ENCODE measurements at places on chromosomes 11 and 22. TPM values are rescaled to one million over a fixed set of nuclear protein-coding genes. Genes with fewer than 3 reads are reported as not detected.

DNA sequence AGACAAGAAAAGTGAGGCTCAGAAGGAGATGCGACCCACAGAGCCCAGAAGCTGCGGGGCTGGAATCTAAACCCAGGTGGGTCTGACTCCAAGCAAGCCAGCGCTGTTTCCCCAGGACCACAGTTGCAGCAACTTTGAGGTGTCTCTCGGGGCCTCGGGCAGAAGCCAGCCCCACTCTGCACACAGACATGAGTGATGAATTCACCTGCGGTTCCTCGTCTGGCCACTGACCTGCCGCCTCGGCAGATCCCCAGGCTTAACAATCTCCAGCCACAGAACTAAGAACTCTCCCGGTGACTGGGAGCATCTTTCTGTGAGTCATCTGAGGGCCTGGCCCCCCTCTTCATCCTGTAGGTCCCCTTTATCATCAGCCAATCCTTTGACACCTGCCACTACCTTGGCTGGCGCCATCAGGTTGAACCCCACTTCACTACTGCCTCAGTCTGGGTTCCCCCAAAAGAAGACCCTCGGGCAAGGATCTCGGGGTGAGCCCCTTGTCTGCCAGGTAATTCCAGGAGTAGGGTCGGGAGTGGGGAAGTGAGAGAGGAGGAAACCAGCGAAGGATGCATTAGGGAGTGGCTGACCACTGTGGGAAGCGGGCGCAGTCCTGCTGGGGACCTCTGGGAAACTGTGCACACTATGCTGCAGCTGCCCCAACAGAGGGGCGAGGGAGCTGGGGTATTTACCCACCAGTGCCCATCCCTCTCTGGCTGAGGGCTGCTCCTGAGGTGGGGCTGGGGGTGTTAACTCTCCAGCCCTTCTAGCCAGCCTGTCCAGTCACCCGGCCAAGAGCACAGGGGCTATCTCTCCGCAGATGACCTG lies 33.0 kb upstream of the MN1 start:
- DNase-seq: no peak

DNA sequence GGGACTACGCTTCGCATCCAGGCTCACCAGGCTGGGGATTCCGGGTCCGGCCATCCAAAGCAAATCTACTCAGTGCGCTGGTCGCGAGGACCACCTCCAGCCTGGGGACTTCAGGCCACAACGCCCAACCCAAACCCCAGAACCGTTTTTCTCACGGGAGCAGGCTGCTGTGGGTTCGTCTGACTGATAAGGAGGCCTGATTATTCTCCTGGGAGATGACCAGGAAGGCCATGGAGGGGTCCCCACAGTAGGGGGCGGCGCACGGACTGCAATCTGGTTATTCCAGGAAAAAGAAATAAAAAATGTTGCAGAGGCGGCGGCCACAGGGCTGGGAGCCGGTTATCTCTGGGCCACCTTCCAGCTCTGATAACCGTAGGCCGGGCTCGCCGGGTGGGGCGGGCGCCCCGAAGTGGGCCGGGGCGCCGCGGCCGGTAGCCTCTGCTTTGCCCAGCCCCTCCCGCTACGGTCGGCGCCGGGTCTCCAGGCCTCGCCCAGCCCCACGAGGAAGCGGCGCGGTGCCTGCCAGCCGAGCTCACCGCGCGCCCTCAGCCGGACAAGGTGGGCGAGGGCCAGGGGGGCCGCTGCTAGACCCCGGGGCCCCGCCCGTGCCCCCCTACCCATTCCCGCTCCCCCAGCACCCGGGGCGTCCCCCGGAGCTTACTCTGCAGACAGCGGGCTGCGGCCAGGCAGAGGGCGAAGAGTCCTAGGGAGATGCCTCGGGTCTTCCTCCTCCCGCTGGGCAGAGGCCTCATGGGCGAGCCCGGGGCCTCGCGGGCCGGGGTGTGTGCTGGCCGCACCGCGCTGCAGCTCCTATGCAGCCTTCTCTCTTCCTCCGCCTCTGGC lies 446 bp downstream of the VSTM5 start:
- DNase-seq: no peak

GRCh38 chr11:76686261-76687079 lies 15.9 kb upstream of the LRRC32 start:
- DNase-seq: no peak

- no peak for DNase-seq
Measured at GRCh38 chr11:120386774-120387371, 50.7 kb downstream of the ARHGEF12 start.

- no peak for DNase-seq
Measured at GRCh38 chr22:35997438-35997837, 31.2 kb downstream of the RBFOX2 start.

GRCh38 chr22:36177160-36177559 lies 16.6 kb upstream of the APOL3 start:
- DNase-seq: no peak

DNA sequence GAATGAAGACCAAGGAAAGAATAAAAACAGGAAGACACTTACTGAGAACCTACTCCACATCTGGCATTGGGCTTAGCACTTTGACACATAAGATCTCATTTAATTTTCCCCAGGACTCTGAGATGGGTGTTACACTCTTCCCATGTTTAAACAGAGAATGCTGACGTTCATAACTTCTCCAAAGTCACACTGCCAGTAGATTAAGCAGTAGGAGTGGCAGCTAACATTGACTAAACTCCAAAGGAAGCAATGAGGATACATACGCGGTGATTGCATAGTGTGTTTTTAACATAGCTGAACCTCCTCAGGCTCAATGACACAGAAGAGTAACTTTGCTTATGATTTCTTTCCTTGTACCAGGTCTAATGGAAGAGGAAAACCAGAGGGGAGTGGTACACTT lies 14.5 kb upstream of the OR10V1 start:
- no peak for DNase-seq

The PRDM11 gene
- total RNA-seq: 1.0 TPM

The POU2F3 gene
- total RNA-seq: not detected

The DEPDC7 gene
- 1.3 TPM for total RNA-seq

The RFPL2 gene
- 0.63 TPM for total RNA-seq
